CD4-positive, alpha-beta T cell treated with Interleukin-12 subunit alpha and Interleukin-12 subunit beta, for 1 hour (primary cell): ENCODE measurements at places on chromosomes 3 and 15.

DNA sequence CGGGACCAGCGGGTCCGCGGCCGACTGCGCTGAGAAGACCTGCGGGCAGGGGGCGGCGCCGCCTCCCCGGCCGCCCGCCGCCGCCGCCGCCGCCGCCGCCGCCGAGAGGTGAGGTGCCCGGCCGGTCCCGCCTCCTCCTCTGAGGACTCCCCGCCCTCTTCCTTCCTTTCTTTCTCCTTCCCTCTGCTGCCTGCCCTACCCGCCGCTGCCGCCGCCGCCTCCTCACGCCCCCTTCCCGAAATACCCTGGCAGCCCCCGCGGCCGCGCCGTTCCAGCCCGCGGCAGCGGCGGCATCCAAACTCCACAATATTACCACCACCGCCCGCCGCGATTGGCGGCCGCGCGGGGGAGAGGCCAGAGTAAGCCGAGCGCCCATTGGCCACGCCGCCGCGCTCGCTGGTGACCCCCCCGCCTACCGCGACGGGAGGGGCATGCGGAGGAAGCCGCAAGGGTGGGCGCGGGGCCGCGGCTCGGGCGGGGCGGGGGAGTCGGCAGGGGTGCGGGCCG is 61.8 kb upstream of the ANKRD28 start:
- DNase-seq: peak; percentile 80

GRCh38 chr15:73931441-73931840 is 5.2 kb downstream of the LOXL1 start:
- no peak for DNase-seq

DNA sequence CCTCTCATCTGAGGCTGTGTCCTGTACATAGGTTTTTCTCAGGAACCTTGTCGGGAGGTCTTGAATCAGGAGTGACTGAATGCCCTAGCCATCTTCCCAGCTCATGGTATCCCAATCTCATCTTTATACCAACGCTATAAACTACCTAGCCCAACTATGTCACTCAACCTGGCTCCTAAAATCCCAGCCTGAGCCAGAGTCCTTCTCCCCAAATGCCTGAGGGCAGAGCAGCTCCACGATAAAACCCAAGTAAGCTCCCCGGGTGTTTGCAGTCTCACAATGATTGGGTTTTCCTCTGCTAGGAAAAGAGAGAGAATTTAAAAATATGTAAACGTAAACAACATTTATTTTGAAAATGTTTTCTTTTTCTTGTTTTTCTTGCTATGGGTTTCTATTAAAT is 14.4 kb downstream of the EIF1B start:
- DNase-seq: no peak

DNA sequence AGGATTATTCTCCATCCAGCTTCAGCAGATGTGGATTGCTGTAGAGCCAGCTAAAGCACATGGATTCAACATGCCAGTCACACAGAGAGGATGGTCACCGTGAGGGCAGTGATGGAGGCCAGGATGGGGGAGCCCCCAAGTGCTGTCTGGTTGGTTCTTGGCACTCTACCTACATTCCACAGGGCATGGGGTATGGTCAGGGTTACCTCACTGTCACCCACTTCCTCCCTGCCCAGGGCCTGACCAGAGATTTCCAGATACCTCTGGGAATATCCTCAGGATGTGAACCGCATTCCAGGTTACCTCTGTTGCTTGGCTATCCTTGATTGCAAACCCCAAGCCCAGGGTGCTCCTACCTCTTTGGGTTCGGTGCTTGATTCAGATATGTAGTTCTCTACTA is 147.3 kb upstream of the TRIM42 start:
- no peak for DNase-seq

DNA sequence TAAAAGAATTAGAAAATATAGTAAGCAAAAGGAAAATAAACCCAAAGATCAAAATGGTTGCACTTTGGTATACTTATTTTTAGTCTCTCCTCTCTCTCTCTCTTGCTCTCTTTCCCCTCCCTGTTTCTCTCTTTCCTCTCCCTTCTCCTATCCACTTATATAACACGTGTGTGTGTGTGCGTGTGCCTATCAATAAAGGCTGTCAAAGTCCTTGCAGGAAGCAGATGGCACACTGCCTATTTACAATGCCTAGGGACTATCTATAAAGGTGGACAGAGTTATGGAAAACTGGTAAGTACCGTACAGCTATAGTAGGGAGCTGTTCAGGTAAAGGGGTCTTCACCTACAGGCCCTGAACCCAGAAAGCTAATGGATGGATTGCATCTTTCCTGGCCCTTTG is 161.6 kb downstream of the SQOR start:
- DNase-seq: no peak

GRCh38 chr3:15478640-15478979 is 42.9 kb downstream of the COLQ start:
- no peak for DNase-seq

DNA sequence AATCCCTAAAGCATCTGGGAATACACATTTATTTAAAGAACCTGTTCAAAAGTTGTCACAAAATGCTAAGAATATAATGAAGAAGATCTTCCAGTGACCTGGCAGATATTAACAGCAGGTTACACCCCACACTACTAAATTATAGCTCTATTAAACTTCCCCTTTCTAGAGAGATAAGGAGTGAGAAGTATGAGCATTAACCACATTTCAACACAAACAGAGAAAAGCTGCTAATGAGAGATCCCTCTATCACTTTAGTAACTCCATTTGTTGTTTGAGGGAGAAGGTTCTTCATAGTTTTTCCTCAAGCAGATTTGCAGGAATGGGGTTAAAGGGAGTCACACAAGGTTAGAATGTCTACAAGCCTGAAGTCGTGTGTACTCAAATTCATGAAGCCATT is 3.6 kb downstream of the COL8A1 start:
- DNase-seq: no peak

- DNase-seq: no peak
Measured at GRCh38 chr3:104206925-104207324, 1159.8 kb upstream of the ALCAM start.

DNA sequence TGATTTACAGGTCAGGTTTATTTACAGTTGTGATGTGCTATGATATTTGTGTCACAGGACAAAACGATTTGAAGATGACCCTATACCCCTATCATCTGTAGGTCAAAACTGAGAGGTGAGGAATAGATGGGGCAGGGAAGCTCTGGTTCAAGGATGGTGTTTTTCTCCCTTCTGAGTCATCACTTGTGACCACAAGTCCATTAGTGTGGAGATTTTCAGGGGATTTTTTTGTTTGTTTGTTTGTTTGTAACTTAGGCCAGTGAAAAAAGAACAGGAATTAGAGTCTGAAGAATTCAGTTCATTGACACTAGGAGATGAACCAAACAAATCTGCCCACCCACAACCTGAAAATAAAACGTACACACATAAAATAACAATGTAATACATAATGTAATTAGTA is 62.7 kb upstream of the FAM98B start:
- DNase-seq: no peak

GRCh38 chr3:160685144-160685766 is 8.3 kb downstream of the ARL14 start:
- DNase-seq: no peak

GRCh38 chr3:17931131-17931530 is 188.7 kb upstream of the TBC1D5 start:
- DNase-seq: no peak

GRCh38 chr15:39687965-39688364 is 94.7 kb downstream of the FSIP1 start:
- no peak for DNase-seq

GRCh38 chr15:75720787-75721479 is 8.3 kb upstream of the CSPG4 start:
- DNase-seq: peak; percentile 13
